A172 (cell line): ENCODE measurements at places on chromosomes 1 and 21. TPM values are rescaled to one million over a fixed set of nuclear protein-coding genes. Genes with fewer than 3 reads are reported as not detected.

Gene B3GALT2
- 7.0 and 12.6 TPM in 2 replicates for total RNA-seq

Gene KIF21B
- total RNA-seq, result 1.2 and 2.0 TPM in 2 replicates

Gene CFHR4
- not detected in 2 replicates for total RNA-seq

Gene FMO1
- total RNA-seq, result not detected in 2 replicates

Gene CELA3A
- total RNA-seq, result not detected in 2 replicates

Gene TMEM61
- total RNA-seq, result not detected in 2 replicates
